Hematopoietic multipotent progenitor cell treated with erythropoietin and hydrocortisone succinate and interleukin-3 and kit ligand, for 6 days (in vitro differentiated cells): ENCODE measurements at places on chromosomes 16 and 17.

DNA sequence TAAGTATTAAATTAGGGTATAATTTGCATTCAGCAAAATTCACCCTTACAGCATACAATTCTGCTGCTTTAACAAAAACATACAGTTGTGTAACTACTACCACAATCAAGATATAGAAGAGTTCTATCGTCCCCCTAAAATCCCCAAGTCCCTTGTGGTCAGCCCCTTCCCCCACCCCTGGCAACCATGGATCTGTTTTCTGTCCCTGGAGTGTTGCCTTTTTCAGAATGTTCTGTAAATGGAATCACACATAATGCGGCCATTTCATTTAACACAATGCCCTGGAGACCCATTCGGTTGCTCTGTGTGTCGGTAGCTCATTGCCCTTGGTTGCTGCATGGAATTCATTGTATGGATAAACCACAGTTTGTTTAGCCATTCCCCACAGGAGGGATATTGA, 190.2 kb downstream of the IRX5 start:
- no peak for DNase-seq

- no peak for DNase-seq
Measured at GRCh38 chr16:27722892-27723450, 173.0 kb downstream of the KATNIP start.

DNA sequence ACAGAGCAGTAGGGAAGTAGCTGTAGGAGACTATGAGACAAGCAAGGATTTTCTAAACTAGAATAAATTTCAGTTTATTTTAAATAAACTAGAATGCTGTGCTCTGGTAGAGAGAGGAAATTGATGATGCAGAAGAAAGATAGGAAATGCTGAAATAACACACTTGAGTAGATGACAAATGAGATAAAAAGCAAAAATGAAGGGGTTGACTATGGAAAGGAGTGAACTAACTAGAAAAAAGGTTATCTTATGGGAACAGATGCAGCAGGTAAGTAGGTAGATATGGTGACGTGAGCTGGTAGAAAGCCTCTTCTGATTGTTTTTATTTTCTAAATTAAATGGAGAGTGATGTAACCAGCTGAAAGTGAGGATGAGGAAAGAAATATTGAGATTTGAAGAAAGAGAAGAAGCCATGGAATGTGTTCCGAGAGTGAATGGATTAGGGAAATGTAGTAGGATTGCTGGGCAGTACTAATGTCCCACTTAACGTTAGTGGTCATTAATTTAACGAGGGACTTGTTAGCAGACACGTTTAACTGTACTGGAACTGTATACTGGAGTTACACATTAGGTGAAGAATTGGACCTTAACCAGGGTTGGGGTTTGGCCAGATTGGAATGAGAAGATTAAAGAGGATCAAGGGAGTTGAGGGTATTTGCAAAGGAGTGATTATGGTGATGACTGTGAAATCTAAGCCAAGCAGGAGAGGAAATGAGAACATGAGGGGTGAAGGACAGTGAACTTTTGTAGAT, 196.5 kb downstream of the TANC2 start:
- DNase-seq: no peak

- no peak for DNase-seq
Measured at GRCh38 chr17:3722716-3723115, 987 bp upstream of the HASPIN start.

DNA sequence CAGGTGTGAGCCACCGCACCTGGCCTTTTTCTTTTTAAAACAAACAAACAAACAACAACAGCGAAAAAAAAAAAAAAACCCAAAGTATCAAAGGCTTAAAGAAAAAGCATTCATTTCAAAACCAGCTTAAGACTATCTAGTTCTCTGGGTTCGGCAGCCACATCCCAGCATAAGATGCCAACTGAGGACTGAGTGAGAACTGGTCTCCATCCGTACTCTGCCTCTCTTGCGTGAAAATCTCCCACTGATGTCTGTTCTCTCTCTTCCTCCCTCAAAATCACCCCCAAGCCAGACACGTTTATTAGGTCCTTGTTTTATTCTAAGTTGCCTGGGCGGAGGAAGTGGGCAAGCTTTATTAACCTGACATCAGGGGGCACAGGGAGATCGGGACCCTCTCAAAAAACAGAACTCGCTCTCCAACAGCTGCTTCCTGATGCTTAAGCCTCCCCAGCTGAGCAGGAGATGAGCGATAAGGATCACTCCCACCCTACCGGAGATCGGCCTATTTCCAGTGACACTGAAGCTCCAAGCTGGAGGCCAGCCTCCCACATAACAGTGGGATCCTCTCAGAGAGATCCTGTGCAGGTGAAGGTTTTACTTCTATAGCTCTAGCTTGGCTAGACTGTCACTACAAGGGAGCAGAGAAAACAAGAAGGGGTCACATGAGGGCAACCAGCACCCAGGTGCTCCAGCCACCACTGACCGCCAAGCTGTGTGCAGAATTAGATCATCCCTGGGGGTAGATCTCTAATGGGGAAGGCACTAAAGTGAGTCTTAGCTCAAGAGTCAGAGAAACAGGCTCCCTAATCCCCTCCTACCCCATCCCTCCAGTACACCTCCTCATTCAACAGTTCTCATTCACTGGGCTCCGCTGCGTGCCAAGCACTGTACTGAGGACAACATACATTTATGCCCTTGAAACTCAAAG, 13.6 kb downstream of the CDC42EP4 start:
- no peak for DNase-seq
